ENCODE measurements at places on chromosomes 3 and 15.

GRCh38 chr3:175381685-175382084 lies 522.6 kb downstream of the NAALADL2 start:
- DNase-seq = no peak

GRCh38 chr15:94238539-94239118 lies 7.3 kb downstream of the MCTP2 start:
- no peak for DNase-seq

DNA sequence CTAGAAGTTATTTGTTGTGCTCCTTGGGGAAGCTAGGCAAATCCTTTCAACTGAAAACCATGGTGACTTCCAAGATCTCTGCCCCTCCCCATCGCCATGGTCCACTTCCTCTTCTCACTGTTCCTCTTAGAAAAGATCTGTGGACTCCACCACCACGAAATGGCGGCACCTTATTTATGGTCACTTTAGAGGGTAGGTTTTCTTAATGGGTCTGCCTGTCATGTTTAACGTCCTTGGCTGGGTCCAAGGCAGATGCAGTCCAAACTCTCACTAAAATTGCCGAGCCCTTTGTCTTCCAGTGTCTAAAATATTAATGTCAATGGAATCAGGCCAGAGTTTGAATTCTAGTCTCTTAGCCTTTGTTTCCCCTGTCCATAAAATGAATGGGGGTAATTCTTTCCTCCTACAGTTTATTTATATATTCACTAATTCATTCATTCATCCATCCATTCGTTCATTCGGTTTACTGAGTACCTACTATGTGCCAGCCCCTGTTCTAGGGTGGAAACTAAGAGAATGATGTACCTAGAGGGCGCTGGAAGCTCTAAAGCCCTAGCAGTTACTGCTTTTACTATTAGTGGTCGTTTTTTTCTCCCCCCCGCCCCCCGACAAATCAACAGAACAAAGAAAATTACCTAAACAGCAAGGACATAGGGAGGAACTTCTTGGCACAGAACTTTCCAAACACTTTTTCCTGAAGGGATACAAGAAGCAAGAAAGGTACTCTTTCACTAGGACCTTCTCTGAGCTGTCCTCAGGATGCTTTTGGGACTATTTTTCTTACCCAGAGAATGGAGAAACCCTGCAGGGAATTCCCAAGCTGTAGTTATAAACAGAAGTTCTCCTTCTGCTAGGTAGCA lies 657 bp downstream of the PATL2 start:
- peak; percentile 39 for DNase-seq

GRCh38 chr3:148828136-148828690 lies 602 bp downstream of the CPB1 start:
- DNase-seq = no peak

GRCh38 chr3:12486916-12487315 lies 2.6 kb downstream of the TSEN2 start:
- no peak for DNase-seq

DNA sequence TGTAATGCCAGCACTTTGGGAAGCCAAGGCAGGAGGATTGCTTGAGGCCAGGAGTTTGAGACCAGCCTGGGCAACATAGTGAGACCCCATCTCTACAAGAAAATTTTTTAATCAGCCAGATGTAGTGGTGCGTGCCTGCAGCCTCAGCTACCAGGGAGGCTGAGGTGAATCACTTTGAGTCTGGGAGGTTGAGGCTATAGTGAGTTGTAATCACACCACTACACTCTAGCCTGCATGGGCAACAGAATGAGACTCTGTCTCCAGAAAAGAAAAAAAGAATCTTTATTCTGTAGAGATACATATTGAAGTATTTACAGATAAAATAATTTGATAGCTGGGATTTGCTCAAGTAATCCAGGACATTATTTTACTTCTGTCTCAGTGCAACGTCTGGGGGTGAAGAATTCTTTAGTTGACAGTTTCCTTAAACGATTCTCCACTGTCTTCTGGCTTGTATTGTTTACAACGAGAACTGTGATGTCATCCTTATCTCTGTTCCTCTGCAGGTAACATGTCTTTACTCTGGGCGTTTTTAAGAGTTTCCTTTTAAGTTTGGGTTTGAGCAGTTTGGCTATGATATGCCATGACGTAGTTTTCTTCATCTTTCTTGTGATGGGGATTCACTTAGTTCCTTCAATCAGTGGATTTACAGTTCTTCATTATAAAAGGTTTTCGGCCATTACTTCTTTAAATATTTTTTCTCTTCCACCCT lies 26.3 kb downstream of the KPNA1 start:
- no peak for DNase-seq

GRCh38 chr3:51271172-51271571 lies 113.9 kb upstream of the MANF start:
- no peak for DNase-seq

DNA sequence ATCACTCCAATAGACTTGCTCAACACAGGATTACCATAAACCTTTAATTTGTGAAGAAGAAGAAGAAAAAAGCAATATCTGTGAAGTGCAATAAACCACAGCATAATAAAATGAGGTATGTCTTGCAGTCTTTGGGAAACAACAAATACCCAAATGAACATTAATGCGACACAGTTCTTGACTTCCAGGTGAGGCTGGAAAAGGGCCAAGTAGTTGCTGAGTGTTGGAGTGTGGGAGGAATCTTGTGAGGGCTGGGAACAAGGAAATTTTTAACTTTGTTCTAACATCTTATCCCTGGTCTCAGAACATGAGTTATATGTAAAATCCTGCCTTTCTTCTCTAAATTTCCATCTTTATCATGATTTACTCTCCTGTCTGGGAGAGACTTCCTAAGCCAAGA lies 206.5 kb downstream of the DTWD1 start:
- no peak for DNase-seq

GRCh38 chr15:63526401-63526800 lies 22.0 kb downstream of the USP3 start:
- no peak for DNase-seq

- no peak for DNase-seq
Measured at GRCh38 chr3:152126260-152126659, 142.5 kb upstream of the MBNL1 start.

DNA sequence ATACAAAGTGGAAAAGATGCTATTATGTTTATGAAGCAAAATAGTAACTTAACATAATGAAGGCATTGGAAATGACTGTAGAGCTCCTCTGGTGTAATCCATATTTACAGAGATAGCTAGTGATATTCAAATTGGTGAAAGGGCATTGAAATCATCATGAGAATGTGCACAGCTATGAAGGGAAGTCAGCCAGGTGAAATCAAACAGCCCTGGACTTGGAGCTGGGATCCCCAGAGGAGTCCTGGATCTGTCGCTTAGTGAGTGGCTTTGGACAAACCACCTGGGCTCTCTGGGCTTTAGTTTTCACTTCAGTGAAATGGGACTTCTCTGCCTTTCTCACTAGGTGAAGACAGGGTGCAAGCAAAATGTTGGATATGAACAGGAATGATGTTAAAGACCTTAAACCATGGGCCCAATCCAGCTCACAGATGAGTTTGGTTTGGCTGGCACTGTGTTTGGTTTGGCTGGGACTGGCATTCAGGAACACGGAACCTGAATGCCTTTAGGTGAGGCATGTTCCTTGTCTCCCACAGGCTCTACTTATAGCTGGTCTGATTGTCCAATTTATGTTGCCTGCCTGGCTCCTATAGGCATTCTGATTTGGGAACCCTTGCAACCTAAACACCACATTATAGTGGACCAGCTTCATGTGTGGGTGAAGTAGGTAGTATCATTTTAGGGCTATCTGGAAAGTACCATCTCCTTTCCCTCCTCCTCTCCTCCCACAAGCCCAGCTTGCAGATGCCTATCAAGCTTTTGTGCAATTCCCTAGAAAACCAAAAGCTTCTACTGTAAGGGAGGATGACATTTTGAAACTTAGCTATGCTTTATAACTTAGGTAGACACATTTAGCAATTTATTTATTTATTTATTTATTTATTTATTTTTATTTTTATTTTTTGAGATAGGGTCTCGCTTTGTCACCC lies 110.6 kb upstream of the TNFAIP8L3 start:
- DNase-seq = no peak

DNA sequence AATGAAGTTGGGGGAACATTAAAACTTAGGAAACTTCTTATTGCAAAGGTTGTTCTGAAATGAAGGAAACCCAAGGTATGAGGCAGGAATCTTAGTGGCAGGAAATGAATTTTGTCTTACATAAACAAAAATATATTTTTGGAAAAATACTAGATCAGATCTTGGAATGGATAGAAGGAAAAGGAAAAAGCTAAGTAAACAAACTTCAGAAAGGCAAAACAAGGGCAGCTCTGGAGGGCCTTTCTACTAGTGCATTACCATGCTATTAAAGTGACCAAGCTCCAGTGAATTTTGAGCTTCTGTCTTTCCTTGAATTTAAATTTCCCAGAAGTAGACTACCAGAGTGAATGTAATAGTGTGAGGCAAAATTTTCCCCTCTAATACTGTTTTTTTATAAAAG lies 13.6 kb downstream of the ARL6 start:
- DNase-seq = no peak

DNA sequence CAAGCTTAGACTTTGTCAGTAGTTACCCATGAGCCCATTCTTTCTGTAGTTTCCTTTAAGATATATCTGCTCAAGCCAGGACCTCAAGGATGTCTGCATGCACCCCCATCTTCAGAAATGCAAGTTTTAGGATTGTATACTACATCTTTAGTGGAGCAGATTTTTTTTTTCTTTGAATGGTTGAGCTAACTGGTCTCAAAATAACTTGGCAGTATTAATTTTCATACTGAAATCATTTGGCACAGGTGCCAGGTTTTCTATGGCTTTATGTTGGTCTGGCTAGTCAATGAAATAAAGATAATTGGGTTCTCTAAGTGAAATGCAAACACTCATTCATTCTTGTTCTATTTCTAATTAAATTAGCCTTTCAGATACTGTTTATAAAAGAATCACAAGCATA lies 108.9 kb downstream of the ATG7 start:
- DNase-seq = no peak

DNA sequence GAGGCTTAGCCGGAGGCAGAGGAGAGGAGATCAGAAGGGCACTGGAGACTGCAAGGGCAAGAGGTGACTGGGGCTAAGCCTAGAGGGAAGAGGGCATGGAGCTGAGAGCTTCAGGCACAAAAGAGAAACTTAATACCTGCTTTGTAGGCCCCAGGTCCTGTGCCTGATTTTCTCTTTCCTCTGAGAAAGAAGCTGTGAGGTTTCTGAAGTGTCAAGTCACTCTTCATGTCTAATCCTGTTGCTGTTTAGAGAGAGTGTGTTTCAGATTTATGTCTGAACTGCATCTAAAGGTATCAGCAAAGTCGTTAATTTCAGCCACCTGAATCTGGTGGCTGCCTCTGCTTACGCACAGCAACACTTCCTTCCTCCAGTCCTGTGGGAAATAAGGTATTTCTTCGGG lies 106.9 kb upstream of the RNU6-1 start:
- DNase-seq = no peak

DNA sequence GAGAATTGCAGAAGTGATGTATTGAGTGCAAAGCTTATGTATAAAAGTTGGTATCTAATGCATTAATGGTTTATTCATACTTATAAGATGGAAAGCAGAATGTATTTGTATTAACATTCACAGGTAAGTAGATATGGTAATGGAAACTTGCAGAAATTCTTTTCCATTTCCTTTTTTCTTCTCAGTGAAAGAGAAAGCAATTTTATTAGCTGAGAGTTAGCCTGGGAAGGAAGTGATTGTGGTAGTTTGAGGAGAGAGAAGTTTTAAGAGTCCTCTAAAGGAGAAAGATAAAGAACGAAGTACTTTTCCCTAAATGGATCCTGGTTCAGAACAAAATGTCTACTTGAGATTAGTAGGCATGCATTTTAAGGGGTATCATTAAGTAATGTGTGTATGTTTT lies 60.1 kb upstream of the OSTN start:
- DNase-seq = no peak

DNA sequence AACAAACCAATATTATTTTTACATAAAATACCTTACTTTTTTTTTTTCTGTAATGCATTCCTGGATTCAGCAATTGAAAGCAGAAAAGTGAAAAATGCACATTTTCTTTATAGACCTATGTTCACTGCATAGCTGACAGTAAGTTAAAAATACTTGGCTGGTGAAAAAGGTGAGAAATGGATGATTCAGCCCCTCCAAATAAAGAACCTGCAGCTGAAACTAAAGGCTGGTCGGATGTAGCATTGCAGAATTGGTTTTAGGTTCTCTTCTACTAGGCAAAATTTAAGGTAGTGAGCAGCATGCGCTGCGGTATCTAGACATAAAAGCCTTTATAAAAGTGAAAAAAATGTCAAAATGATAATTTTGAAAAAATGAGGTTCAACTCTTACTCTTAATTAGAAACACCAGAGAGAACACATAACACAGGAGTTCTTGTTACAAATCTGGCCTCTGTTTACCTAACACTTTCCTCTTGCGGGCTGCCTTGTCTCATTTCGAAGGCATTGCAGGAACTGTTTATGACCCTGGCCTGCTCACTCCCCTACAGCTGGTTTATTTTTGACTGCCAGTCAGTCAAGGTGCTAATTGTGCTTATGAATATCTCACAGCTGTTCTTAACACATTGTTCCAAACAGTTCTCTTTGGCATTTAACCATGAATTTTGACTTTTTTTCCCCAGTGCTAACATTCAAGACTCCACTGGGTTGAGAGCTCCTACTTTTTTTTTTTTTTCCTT lies 455.4 kb upstream of the TBL1XR1 start:
- DNase-seq = no peak

DNA sequence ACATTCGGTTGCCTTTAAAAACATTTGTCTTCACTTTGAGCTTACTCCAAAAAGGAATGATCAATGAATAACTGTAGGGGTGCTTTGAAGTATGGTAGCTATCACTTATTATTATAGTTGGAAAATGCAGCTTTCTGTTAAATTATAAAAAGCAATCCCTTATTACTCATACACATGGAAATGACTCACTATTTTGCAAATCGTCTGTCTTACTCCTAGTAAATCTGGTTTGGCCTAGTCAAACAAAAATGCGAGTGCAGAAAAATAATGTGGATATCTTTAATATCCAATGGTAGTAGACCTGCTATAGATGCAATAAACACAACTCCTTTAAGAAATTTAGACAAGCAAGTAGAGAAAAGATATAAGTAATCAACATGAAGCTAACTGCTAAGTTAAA lies 112.5 kb downstream of the ZIC1 start:
- DNase-seq = no peak

DNA sequence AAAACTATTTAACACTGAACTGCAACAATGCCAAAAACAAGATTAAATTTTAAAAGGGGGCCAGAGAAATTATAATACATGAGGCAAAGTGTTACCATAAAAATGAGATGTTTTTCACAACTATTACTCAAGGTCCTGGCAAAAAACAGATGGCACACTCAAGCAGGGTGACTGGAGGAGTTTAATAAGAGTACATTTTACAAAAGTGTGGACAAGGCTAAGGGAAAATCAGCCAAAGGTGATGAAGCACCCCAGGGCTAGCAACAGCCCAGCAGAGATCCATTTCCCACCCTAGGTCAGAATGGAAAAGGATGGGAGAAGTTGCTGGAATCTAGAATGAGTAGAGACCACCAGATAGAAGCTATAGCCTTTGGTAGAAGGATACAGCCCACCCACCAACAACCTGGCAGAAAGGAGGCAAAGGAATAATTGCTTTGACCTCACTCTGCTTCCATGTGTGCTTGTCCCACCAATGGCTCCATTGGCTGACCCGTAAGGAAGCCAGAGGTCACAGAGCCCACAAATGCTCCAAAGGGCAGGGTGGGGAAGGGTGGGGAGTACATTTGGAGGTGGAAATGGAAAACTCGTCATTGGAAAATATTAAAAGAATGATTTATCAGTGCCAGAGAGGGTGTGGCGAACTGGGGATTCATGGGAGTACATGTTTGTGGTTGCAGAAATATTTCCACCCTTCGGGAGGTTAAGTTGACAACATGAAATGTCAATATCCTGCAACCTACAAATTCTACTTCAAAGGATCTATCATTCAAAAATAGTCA lies 161.0 kb upstream of the UBE2E2 start:
- no peak for DNase-seq

GRCh38 chr3:170889132-170889531 lies 19.1 kb upstream of the RPL22L1 start:
- no peak for DNase-seq

Data from femur (tissue), 1 donor.